ENCODE measurements at places on chromosomes 2 and 18. TPM values are rescaled to one million over a fixed set of nuclear protein-coding genes. Genes with fewer than 3 reads are reported as not detected.

DNA sequence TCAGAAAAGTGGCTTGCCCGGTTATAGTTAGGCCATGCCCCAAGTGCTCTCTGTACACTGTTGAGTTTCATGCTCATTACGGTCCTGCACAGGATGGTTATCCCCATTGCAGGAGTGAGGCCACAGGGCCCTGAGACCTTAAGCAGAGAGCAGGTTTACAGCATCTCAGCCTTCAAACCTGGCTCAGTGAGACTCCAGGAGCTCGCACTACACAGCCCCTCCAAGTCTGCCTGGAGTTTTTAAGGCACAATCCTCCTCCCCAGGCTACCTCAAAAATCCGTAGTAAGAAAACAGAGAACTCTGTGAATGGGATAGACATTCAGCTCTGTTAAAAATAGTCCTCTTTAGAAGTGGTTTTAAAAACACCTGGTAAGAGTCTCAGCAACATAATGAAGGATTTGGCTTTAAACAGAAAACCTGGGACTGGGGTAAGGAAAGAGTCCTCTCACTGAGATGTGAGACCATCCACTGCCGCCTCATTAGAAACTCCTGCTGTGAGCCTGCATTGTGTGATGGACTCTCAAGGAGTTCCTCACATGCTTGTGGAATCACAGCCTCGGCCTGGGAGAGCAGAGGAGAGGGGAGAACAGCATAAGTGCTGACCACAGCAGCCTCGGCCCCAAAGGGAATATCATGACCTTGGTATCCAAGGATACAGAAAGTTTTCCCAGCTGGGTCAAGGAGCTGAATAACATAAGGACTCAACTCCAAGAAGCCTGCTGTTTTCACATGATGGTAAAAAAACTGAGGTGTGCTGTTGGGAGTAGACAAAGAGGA lies 214.8 kb downstream of the ATAD2B start:
- no peak for DNase-seq

GRCh38 chr2:10172033-10172871 lies 49.7 kb downstream of the RRM2 start:
- DNase-seq = no peak

DNA sequence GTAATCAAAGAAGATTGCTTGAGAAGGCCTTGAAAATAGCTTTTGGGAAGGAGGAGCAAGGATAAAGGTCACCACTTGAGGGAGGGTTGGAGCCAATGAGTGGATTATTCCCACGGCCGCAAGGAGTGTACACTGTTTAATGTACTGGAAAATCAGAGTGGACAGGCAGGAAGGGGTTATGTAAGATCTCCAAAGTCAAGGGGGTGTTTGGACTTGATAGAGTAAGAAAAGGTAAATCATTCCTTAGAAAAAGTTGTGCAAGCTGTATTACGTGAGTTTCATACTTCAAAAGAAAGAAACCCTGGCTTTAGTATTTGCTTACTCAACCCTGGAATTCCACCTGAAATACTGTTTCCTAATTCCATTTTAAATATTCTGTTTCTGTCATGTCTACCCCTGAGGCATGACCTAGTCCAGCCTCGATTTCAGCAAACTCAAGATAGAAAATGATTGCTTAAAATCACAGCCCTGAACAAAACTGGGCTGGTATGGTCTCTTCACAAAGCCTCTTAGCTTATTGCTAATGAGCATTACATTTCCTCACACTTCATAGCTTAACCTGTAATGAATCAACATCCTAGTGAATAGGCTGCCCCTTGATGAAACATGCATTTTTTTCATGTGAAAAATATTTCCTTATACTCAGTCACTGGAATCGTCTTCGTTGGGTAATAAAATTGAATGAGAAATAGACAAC lies 1.1 kb downstream of the MREG start:
- no peak for DNase-seq

DNA sequence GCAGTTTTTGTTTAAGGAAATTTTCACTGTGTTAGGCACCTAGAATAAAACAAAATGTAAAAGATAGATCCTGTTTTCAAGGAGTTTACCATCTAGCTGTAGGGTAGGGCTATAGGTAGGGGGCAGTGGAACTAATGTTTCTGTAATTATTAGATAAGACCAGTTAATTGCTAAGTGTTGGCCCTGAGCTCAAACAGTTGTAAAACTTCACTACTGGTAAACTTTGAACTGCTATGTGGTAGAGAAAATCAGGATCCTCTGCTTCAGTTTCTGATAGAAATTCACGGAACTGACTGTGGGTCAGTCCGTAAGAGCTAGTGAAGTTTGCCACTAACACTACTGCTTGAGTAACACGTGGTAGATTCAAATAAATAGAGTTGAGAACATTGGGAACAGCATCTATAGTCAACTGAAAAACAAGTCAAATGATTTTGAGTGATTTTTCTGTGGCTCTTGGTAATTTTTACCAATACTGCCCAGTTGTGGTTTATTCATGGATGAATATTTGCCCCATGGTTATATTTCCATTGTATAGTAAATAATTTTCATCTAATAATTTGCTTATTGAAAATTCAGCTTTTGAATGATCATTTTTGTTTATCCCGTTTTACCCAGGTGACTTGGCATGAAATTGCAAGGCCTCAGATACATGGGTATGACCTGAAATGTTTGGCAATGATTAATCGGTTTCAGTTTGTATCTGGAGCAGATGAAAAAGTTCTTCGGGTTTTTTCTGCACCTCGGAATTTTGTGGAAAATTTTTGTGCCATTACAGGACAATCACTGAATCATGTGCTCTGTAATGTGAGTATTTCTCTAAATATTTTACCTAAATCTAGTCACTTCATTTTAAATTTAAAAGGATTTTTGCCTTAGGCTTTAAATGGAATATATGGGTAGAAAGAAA lies 26.4 kb downstream of the ELP2 start:
- DNase-seq = no peak

DNA sequence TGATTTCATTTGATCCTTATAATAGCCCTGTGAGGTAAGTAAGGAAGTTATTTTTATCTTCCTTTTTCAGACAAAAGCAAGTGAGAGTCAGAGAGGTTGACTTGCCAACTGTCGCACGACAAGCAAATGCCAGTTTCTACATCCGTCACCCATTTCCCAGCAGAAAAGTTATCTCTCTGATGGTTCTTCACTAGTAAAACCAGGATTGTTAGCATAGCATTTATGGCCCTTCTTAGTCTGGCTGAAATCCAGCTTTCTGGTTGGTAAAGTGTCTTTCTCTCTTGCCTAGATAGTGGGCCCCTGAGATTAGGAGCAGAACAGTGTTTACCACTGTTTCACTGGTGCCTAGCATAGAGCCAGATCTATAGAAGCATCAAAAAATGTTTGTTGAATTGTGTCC lies 7.1 kb upstream of the XDH start:
- DNase-seq = no peak

DNA sequence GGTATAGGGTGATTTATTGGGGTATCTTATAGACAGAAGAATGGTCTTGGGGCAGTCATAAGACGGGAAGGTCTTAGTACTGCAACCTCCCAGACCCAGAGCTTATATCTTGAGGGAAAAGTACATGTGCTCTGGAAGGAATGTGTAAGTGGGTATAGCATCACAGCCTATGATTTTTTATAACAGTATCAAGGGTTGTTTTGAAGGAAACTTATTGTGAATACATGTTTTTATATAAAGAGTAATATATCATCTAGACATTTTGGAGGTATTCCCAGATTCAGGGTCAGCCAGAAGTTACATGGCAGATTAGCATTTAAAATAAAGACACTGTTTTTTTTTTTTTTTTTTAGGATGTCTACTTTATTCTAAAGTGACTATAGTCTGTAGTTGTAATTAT lies 47.6 kb upstream of the STON1 start:
- DNase-seq = no peak

GRCh38 chr2:203691149-203691548 lies 15.3 kb upstream of the CD28 start:
- DNase-seq = no peak

- no peak for DNase-seq
These were observed 238.2 kb downstream of the OSR1 start for GRCh38 chr2:19120181-19120580.

DNA sequence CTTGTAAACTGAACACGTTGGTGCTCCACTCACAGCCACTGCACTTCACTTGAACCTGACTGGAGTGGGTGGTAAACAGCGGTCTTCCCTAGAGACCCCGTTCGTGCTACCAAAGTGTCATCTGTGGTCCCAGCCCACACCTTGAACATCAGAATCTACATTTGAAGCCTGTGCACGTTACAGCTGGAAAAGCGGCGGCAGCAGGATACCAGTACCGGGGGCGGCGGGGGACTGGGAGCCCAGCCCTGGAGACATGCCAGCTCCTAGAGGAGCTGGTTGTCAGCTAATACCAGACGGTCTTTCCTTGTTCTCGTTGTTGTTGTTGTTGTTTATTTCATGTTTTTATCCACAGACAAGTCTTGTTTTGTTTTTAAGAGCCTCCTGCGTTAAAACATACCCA lies 156.7 kb downstream of the WDSUB1 start:
- DNase-seq = no peak

- DNase-seq = no peak
These were observed 40.7 kb upstream of the TRIM43 start for GRCh38 chr2:95551055-95551568.

DNA sequence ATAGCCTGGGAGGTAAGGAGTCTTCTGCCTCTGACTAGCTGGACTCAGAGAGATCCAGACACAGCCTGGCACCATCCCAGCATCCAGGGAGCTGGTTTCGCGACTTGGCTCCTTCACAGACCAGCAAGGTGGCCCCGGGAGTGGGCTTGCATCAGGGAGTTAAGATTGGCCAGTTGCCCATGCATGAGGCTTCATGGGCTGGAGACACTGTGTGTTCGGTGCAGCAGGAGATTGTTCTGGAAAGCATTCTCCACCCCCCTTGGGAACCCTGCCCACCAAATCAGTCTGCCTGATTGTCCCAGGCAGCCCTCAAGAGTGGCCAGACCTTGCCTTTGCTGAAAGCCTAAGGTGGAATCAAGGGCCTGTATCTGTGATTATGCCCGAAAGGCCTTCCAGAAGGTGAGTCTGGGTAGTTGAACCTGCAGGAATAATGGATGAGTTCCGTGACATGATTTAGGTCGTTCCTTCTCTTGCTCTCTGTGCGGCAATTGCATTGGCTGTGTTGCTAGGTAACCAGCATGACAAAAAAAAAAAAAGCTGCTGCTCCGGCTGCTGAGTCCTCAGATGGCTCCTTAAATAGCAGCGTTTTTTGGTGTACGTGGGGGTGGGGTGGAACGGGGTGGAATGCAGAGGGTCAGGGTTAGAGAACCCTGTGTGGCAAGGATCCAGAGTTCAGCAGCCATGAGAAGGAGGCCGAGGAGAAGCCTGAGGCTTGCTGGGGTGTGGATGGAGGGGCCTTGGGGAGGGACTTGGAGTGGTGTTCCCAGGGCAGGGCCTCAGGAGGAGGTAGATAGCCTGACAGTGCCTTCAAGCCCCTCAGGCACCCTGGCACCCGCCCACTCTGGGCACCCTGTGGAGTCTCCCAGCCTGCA lies 93.0 kb upstream of the MCFD2 start:
- no peak for DNase-seq

DNA sequence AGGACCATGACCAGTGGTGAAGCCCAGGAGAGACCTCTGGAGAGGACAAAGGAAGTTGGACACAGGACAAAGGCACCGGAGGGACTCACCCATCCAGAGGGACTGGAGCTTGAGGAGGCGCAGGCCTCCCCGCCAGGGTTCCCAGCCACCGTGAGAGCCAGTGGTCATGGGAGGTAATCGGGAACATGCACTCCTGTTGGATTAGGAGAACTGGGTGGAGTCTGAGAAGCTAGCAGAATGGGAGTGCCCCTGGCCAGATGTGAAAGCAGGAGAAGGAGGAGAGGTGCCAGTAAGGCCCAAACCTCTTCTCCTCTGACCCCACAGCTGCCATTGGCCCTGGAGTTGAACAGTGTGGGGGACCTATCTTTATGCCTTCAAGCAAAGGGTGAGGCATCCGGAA lies 20.3 kb downstream of the POU3F3 start:
- no peak for DNase-seq

DNA sequence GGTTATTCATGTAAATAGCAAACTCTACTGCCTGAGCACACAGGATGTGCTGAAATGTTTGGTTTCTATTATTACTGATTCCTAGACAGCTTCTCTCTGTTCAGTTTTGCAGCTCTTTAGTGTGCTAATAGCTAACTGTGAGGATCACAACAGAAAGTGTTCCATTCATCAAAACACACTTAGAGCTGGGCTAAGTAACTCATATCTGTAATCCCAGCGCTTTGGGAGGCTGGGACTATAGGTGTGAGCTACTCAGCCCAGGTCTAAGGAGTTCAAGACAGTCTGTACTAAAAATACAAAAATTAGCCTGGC lies 63.2 kb downstream of the MOGAT1 start:
- DNase-seq = no peak

DNA sequence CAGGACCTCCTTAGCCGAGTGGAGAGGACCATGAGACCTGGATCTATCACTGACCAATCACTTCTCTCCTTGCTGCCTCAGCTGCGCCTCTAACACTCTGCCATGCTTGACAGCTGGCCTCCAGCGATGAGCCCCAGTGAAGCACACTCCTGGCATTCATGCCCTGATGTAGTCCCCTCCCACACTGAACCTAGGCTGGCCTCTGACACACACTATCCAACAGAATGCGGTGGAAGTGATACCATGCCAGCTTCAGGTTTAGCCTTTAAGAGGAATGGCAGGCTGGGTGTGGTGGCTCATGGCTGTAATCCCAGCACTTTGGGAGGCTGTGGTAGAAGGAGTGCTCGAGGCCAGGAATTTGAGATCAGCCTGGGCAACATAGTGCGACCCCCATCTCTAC lies 73.7 kb upstream of the LAPTM4A start:
- no peak for DNase-seq

- DNase-seq = no peak
These were observed 285.0 kb upstream of the SIX3 start for GRCh38 chr2:44656460-44656859.

DNA sequence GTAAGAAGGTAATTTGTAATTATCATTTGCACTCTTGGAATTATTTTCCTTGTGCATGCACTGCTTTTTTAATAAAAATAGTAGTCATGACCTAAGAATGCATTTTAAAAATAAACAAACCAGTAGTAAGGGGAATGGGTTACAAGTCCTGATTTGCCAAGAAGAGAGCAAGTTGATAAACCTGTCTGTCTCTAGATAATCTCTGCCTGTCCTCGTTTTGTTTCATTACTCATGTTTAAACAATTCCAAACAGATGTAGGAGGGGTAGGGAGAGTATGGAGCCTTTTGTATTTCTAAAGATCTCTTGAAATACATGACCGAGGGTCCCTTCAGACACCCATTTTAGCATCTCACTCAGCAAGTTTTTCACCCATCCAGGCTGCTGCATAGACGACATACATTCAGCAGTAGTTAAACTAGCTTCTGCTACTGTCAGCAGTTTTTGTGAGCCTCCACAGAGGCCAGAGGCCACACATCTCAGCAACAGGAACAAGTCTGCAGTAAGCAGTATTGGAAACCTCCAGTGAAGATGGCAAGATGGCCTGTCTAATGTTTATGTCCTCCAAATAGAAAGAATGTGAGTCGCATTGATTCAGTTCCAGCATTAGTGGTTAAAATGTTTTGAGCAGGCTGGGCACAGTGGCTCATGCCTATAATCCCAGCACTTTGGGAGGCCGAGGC lies 2.3 kb upstream of the EXOC6B start:
- no peak for DNase-seq

GRCh38 chr2:156476021-156476849 lies 40.1 kb downstream of the GPD2 start:
- no peak for DNase-seq

The PAX8 gene
- polyA plus RNA-seq = 0.97 TPM

The IL1RL1 gene
- polyA plus RNA-seq = 0.14 TPM

The DNAJC5G gene
- polyA plus RNA-seq = not detected

The DNAH7 gene
- not detected for polyA plus RNA-seq

The ACVR2A gene
- polyA plus RNA-seq = 3.2 TPM

The PTMA gene
- 1,830 TPM for polyA plus RNA-seq

The ASB1 gene
- 25.9 TPM for polyA plus RNA-seq

The PID1 gene
- polyA plus RNA-seq = not detected

All from CD8-positive, alpha-beta memory T cell (primary cell).